ENCODE measurements at places on chromosomes 1 and 21.
A peak's percentile ranks its signal among the peaks of the same experiment; 100 is the strongest.

DNA sequence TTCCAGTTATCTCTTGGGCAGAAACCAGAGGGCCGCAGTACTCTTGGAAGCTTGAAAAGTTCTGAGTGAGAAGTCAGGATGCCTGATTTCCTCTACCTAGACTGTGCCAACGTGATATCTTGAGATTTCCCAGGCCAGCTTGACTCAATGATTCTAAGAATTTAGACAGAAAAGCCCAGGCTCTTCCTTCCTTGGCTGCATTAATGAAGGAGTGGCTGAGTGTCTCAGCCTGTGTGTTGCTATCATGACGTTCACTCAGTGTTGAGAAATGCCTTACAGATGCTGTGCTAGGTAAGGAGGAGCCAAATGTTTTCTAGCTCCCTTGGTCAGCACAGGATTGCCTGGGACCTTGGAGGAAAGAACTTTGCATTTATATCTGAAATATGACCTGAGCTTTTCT is 454.1 kb upstream of the USP24 start:
- DNase-seq = no peak

GRCh38 chr21:28537371-28538079 is 455.2 kb downstream of the LTN1 start:
- DNase-seq = no peak

DNA sequence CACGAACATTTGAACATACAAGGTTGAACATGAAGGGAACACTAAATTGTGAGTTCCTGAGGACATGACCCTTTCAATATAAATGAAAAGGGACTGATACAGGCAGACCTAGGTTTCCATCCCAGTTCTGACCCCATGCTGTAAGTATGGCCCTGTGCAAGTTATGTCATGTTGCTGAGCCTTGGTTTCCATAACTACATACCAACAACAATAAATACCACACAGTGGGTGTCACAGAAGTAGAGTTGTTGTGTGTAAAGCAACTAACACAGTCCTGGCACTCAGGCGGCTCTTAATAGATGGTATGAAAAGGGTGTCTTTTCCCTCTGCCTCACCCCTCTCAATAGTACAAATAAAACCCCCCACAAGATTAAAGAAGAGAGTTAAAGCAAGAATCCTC is 140.8 kb downstream of the LMX1A start:
- no peak for DNase-seq

DNA sequence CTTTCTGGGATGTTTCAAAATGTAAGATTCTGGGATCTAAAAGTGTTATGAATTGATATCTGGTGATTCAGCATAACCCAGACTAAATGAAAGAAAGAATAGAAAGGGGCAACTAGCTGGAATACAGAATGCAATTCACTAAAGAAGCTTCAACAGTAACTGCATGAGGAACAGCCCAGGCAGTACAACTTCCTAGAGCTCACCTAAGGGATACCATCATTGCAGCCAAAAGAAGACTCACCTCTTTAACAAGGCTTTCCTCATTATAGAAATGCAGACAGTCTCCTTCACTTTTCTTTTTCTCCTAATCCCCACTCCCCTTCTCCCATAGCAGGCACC is 6.3 kb downstream of the RGS5 start:
- no peak for DNase-seq

DNA sequence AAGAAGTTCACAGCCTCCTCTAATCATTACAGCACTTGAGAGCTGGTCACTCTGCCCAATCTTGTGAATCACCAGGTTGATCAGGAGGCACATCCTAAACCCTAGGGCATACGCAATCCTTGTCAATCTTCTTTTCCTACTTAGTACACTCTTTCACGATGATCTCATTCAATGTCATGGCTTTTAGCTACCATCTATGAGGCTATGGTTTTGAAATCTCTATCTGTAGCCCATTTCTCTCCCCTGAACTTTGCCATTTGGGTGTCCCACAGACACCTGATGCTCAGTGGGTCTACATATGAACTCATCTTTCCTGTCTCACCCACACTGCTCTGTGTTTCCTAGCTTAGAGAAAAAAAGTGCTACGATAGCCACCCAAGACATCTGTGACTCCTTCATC is 1.9 kb upstream of the MED18 start:
- no peak for DNase-seq

GRCh38 chr1:94096797-94097549 is 24.0 kb downstream of the ABCA4 start:
- no peak for DNase-seq

DNA sequence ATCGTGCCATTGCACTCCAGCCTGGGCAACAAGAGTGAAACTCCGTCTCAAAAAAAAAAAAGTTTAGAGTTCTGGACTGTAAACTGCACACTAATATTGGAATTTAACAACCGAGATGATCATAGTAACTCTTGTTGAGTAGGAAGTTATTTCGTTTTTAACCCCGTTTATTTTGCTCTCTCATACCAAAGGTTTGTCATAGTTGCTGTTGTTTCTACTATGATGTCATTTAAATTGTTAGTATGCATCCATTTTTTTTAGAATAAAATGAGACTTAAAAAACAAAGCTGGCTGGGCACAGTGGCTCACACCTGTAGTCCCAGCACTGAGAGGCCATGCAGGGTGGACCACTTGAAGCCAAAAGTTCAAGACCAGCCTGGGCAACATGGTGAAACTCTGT is 49.3 kb downstream of the DOP1B start:
- no peak for DNase-seq

- no peak for DNase-seq
These were observed 104.4 kb upstream of the UBE2U start for GRCh38 chr1:64098846-64099582.

- DNase-seq = no peak
These were observed 646.2 kb downstream of the KCNT2 start for GRCh38 chr1:195962051-195962450.

- DNase-seq = no peak
These were observed 1.9 kb downstream of the RUNX3 start for GRCh38 chr1:24927988-24928688.

GRCh38 chr21:40255518-40256444 is 388.5 kb downstream of the PCP4 start:
- DNase-seq = no peak

DNA sequence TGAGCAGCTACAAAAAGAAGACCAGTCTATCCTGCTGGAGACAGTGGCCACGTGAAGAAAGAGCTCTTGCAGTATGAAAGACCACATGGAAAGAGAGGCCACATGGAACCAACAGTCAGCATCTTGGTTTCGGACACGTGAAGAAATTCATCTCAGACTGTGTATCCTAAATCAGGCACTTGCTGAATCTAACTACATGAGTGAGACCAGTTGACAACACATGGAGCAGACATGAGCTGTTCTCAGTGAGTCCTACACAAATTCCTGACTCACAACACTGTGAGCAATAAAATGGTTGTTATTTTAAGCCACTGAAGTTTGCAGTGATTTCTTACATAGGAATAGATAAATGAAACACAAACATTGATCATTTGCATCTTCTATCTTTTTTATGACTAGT is 2.4 kb upstream of the TAF1A start:
- DNase-seq = no peak

GRCh38 chr1:154352581-154353459 is 27.5 kb downstream of the ATP8B2 start:
- no peak for DNase-seq

- DNase-seq = no peak
These were observed 30.4 kb downstream of the ARID4B start for GRCh38 chr1:235297579-235297978.

DNA sequence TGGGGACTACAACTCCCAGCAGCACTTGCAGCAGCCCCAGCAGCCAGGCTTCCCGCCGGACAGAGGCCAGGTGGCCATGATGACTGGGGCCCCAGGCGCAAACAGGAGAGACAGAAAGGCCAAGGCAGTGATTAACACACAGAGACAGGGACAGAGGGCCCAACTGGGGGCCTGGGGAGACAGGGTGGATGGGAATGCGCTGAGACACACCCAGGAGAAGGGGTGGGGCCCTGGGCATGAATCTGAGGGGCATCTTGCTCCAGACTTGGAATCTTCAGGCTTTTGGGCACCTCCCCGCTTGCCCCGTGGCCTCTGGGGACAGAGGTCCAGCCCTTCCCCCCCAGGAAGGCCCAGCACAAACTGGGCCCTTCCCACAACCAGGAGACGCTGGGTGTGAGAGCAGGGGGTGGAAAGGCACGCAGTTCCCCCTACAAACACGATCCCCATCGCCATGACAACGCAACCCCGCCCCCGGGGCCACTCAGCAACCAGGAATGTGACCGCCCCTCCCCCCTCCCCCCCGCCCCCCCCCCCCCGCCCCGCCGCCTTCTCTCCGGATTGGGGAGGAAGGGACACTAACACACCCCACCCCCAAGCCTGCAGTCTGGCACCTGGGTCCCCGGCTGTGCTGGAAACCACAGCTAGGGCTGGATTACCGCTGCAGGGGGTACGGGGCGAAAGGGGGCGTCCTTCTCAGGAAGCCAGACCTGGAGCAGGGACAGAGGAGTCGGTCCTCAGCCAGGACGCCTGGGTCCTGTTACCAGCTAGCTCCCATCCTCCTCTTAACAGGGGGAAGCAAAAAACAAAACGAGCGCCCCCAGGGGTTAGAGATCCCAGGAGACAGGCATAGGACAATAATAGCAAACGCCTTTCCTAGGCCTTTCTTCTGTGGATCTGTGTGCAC is 4.5 kb downstream of the HDGF start:
- peak; percentile 72 for DNase-seq

- DNase-seq = peak; percentile 2
These were observed 73.7 kb downstream of the SPATA46 start for GRCh38 chr1:162303004-162303344.

DNA sequence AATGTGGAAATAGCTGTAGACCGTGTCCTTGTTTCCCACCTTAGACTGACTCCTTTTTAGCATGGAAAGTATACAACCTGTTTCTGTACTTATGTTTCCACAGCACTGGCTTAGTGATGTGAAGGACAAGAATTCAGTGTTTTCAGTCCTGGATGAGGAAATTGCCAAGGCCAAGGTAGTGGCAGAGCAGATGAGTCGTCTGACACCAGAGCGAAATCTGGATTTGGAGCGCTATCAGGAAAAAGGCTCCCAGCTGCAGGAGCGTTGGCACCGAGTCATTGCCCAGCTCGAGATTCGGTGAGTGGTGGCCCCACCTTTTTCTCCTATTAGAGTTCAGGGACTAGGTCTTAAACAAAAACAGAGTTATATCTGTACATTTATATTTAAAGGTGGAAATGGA is 112.6 kb downstream of the MACF1 start:
- no peak for DNase-seq

DNA sequence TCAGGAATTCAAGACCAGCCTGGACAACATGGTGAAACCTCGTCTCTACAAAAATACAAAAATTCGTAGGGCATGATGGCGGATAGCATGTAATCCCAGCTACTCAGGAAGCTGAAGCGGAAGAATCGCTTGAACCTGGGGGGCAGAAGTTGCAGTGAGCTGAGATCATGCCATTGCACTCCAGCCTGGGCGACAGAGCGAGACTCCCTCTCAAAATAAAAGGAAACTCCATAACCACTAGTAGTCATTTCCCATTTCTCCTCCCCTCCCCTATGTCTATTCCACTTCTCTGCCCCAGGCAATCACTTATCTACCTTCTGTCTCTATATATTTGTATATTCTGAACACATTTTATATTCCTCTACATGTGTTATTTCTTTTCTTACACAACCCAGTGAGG is 4.0 kb upstream of the CEP350 start:
- no peak for DNase-seq
